ENCODE measurements at places on chromosomes 4 and X. TPM values are rescaled to one million over a fixed set of nuclear protein-coding genes. Genes with fewer than 3 reads are reported as not detected.

DNA sequence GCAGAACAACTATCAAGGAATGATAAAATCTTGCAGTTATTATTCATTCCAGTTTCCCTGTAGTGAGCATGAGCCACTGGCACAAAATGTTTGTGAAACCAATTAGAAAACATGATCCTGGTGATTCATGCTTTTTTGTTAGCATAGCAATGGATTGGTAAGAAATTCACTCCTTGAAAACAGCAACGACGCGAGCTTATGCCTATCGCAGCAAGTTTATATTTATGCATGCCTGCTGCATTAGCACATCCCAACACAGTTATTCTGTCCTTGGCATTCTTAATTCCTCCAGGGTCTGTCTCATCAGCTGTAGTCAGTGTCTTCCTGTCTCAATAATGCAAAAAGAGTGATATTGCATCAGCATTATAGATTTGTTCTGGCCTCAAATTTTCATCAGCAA, 975.9 kb downstream of the STIM2 start:
- no peak for DNase-seq

DNA sequence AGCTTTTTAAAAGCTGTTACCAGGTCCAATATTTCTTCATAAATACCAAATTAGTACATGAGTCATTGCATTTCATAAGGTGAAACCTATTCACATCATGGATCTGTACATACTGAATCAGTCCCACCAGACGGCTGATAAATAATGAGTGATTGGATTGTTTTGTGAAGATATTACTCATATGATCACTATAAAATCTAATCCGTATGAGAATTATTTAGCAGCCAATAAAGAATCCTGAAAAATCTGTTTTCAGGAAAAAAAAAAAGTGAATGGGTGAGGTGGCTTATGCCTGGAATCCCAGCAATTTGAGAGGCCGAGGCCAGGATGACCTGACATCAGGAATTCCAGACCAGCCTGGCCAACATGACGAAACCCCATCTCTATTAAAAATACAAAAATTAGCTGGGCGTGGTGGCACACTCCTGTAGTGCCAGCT, 438.1 kb downstream of the INPP4B start:
- DNase-seq: no peak

- DNase-seq: no peak
These were observed 4.8 kb upstream of the TMPRSS11B start for GRCh38 chr4:68250151-68250930.

Gene SPANXC
- not detected for polyA plus RNA-seq

Gene SMIM43
- polyA plus RNA-seq: 0.48 TPM

All from large intestine (tissue), 12 donors.